ENCODE measurements at places on chromosomes 12 and 14. TPM values are rescaled to one million over a fixed set of nuclear protein-coding genes. Genes with fewer than 3 reads are reported as not detected.

OR4K5 gene
- total RNA-seq, result not detected

SLC7A8 gene
- 34.7 TPM for total RNA-seq

PLEK2 gene
- not detected for total RNA-seq

NOS1 gene
- total RNA-seq, result 1.0 TPM

FAIM2 gene
- total RNA-seq, result not detected

INSM2 gene
- total RNA-seq, result 0.33 TPM

P2RX4 gene
- 85.2 TPM for total RNA-seq

ATP6V1D gene
- total RNA-seq, result 72.4 TPM

KDM2B gene
- total RNA-seq, result 81.7 TPM

BEGAIN gene
- total RNA-seq, result 0.33 TPM

OTOGL gene
- total RNA-seq, result 0.20 TPM

TMEM52B gene
- total RNA-seq, result 2.7 TPM

STON2 gene
- total RNA-seq, result 30.4 TPM

L3HYPDH gene
- 53.4 TPM for total RNA-seq

CCND2 gene
- total RNA-seq, result 64.1 TPM

GPR68 gene
- 2.4 TPM for total RNA-seq

GLT8D2 gene
- 2.4 TPM for total RNA-seq

B4GALNT3 gene
- 25.1 TPM for total RNA-seq

All from upper lobe of left lung (tissue), 6 donors.